ENCODE measurements at places on chromosomes 2 and 18.
A peak's percentile ranks its signal among the peaks of the same experiment; 100 is the strongest.

DNA sequence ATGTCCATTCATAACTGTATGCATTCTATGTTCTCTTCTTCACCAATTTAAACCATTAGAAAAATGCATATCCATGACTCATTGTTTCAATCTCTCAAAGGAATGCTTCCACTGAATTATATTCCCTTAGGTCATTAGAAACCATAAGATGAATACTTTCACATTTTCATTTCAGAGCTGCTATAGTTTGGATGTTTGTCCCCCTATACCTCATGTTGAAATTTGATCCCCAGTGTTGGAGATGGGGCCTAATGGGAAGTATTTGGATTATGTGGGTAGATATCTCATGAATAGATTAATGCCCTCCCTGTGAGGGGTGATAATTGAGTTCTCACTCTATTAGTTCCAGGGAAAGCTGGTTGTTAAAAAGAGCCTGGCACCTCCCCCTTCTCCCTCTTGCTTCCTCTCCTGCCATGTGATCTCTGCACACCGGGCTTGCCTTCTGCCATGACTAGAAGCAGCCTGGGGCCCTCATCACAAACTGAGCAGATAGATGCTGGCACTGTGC, 35.7 kb downstream of the THUMPD2 start:
- DNase-seq = peak; percentile 9

GRCh38 chr2:77567723-77568122, 45.5 kb upstream of the LRRTM4 start:
- no peak for DNase-seq

DNA sequence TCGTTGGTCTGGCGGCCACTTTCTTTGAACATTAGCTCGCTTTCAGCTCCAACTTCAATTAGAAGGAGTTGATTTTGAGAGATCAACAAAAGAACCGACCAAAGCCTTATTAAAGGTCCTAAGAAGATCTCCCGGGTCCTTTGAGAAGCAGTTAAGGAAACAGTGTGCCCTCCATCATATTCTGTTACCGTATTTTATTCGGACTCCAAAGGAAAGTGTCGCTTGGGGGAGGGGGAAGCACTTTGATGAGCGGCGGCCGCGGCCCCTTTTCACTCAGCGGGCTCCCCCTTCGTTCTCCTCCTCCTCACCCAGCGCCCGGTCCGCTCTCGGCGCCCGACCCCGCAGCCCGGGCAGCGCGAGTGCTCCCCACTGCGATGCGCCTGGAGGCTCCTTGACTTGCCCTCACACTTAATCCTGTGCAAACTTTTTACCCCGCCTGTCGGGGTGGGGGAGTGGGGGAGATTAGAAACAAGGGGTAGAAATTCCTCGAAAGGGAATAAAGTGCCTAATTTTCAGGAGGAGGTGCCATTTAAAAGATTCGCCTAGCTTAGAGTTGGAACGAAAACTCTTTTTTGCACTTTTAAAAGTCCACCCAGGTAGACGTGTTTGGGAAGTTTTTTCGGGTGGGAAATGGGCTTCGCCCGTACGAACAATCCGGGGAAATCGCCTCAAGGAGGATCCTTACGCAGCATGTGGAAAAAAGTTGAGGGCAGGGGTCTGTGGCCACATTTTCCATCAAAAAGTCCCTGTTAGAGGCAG, 1.2 kb upstream of the OTX1 start:
- no peak for DNase-seq

- DNase-seq = no peak
Observed at GRCh38 chr18:70058916-70059315, 111.2 kb upstream of the CD226 start.

DNA sequence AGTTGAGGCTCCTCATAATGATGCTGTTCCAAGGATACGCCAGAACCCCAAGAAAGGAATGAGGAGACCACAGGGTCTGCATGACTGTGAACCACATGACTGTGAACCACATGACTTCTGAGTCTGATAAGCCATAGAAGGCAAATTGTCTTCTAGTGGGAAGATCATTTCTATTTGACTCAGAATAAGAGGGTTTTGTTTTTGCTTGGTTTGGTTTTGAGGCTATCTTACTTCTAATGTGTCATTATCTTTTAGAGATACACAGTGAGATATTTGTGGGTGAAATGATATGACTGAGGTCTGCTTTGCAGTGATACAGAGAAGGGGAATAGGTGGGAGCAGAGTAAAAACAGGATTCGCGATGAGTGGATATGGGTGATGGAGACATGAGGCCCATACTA, 28.9 kb upstream of the BCL2L11 start:
- no peak for DNase-seq

DNA sequence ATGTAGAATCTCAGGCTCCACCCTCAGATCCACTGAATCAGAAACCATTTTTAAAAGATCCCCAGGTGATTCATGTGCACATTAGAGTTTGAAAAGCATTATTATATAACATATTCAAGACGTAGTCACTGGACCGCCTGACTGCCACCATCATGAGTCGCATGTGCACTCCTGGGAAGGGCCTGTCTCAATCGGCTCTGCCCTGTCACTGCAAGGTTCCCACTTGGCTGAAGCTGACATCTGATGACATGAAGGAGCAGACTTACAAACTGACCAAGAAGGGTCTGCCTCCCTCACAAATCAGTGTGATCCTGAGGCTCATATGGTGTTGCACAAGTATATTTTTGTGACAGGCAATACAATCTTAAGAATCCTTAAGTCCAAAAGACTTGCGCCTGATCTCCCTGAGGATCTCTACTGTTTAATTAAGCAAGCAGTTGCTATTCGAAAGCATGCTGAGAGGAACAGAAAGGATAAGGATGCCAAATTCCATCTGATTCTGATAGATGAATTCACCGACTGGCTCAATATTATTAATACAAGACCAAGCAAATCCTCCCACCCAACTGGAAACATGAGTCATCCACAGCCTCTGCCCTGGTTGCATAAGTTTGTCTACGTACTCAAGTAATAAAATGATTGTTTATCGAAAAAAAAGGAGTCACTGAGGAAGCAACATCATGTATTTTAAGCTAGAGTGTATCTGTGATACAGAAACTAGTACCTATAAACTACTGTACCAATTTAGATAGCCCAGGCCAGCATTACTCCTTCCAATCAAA, 26.2 kb downstream of the ATAD2B start:
- peak; percentile 77 for DNase-seq

GRCh38 chr2:9261231-9261883, 54.7 kb downstream of the ASAP2 start:
- DNase-seq = no peak

GRCh38 chr2:47656715-47657600, 126.0 kb upstream of the MSH6 start:
- peak; percentile 23 for DNase-seq
